Germinal center (tissue), 1 donor: ENCODE measurements at places on chromosomes 12 and 14.

DNA sequence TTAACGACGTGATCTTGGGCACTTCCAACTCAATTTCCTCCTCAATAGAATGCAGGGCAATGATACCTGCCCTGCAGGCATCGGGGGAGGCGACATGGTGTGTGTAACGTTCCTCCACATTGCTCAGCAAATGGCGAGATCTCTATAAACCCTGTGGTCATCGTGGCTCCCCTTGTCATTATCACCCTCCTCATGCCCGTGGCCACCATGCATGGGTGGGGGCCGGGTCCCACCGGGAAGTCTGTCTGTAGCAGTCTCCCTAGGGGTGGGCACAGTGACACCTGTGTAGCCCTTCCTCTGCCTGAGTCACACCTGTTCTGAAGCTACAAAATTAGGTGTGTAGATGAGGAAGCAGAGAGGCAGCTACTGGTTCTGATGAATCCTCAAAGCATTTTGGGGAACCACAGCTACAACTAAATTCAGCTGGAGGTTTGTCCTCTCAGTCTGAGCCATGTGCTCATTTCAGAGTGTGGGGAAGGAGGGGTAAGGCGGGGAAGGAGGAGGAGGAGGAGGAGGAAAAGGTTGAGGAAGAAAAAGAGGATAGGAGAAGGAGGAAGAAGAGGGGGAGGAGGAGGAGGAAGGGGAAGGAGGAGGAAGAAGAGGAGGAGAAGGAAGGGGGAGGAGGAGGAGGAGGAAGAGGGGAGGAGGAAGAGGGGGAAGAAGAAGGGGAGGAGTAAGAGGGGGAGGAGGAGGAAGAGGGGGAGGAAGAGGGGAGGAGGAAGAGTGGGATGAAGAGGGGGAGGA, 11.0 kb upstream of the CACNA2D4 start:
- DNase-seq, result no peak

- DNase-seq, result no peak
Measured at GRCh38 chr12:65930114-65930828, 106.0 kb downstream of the HMGA2 start.

GRCh38 chr14:22560662-22561365, 28.2 kb downstream of the DAD1 start:
- DNase-seq, result no peak

DNA sequence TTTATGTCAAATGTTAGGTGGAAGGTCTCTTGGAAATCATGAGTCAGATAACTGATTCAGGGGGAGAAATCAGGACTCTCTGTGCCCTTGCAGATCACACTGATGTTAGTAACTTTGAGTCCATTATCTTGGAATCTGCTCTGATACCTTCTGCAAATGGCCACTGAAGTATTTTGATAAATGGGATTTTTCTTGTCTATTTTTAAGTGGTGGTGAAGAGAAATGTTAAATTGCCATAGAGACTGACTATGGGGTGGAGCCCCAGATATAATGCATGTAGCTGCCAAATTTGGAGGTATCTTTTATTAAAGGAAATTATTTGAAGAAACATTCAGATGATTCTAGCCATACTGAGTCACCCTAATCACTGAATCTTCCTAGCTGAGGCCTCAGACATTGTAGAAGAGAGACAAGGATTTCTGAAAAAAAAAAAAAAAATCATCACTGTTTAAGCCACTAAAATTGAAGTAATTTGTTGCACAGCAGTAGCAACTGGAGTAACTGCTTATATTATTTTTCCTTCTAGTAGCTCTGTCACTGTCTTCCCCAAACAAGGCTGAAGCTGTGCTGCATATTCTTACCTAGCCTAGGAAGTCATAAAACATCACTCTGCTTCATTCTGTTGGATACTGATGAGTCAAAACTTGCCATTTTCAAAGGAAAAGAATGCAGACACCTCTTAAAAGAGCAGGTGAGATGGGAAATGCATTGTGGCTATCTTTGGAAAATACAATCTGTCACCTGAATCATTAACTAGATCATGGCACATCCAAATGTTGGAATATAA, 36.0 kb upstream of the CLEC14A start:
- no peak for DNase-seq

GRCh38 chr14:26896447-26896846, 298.6 kb upstream of the NOVA1 start:
- no peak for DNase-seq

- DNase-seq, result no peak
Measured at GRCh38 chr12:105974738-105975137, 164.0 kb downstream of the NUAK1 start.

DNA sequence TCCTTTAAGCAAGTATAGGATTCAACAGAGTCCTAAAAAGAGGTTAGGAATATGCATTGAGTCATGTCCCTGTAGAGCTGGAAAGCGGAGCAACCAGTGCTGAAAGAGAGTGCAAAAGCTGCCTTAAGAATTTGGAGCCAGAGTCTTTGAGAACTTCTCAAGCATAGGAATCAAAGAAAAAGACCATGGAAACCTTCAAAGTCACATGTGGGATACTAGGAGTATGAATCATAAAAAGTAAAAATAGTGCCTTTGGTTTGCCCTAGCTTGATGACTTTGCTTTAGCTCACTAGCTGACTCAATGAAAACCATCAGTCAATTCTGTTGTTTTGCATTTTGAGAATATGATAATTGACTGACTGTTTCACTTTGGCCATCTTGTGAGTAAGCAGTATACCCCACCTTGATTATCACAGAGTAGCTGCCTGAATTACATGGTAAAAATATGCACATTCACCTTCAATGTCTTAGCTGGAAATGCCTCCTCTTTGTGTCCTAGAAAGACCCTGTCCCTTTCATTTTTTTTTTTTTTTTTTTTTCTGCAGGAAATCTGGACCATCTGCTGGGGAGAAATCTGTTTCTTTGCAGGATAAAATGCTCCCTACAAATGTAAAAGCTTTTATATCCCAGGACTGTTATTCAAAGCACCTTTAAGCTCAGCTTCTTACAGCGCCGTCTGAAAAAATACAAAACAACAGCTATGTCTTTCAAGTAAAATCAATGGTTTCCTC, 248.6 kb upstream of the KRR1 start:
- DNase-seq, result no peak

- DNase-seq, result no peak
Measured at GRCh38 chr14:25046301-25046943, 3.5 kb downstream of the STXBP6 start.

DNA sequence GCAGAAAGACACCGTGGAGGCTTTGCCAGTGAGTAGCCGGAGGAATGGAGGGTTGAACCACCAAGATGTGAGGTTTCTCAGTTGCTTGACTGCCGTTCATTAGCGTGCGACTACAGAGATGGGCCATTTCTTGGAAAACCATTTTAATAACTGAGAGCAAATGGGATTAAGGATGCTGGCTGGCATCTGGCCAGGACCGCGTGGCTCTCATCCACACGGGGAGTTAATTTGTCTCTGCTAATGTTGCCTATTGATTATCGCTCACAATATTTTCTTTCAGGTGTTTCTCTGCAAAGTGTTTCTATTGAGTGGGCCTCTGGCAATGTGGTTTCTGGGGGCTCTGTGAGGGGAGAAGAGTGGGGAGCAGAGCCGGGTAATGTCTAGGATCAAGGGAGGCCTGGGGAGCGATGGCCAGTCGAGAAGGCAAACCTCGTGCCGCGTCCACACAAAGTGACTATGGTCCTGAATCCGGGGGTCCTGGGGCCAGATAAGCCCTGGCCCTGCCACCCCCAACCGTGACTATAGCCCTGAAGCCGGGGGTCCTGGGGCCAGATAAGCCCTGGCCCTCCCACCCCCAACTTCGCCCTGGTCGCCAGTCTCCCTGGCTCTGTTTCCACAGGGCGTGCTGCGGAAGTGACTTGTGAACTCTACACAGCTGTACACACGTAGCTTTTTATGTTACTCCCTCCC, 110.6 kb downstream of the PRMT8 start:
- no peak for DNase-seq

- DNase-seq, result no peak
Measured at GRCh38 chr12:20003252-20003651, 365.1 kb upstream of the PDE3A start.

GRCh38 chr14:51981218-51981854, 8.0 kb upstream of the RTRAF start:
- no peak for DNase-seq

- no peak for DNase-seq
Measured at GRCh38 chr14:24712909-24713308, 78.9 kb upstream of the GZMB start.

DNA sequence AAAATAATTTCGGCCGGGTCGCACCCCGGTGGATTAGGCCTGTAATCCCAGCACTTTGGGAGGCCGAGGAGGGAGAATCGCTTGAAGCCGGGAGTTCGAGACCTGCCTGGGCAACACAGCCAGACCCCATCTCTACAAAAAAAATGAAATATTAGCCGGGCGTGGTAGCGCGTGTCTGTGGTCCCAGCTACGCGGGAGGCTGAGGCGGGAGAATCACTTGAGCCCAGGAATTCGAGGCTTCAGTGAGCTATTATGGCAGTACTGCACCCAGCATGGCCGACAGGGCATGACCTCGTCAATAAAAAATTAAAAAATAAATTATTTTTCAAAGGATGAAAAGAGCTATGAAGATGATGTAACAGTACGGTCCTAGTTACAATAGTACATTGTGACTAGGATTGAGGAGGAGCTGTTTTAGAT, 523 bp downstream of the GTF2H3 start:
- no peak for DNase-seq

DNA sequence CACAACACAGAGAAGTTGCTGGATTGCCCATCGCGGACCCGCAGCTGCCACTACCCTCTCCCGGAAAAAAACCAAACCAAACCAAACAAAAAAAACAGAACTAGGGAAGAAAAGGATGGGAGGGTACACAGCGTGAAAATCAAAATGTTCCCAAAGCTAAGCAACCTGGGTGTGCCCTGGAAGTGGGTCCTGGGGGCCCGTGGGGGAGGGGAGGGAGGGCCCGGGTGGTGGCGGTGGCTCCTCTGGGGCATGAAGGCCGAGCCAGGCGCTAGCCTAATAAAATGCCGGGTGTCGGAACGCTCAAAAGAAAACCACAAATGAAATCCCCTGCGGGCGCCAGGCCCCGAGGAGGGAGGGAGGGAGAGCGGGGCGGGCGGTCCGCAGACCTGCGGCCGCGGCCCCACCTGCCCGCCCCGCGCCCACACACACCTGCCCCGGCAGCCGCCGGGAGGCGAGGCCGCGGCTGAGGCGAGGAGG, 787 bp downstream of the HECTD4 start:
- peak; percentile 59 for DNase-seq

DNA sequence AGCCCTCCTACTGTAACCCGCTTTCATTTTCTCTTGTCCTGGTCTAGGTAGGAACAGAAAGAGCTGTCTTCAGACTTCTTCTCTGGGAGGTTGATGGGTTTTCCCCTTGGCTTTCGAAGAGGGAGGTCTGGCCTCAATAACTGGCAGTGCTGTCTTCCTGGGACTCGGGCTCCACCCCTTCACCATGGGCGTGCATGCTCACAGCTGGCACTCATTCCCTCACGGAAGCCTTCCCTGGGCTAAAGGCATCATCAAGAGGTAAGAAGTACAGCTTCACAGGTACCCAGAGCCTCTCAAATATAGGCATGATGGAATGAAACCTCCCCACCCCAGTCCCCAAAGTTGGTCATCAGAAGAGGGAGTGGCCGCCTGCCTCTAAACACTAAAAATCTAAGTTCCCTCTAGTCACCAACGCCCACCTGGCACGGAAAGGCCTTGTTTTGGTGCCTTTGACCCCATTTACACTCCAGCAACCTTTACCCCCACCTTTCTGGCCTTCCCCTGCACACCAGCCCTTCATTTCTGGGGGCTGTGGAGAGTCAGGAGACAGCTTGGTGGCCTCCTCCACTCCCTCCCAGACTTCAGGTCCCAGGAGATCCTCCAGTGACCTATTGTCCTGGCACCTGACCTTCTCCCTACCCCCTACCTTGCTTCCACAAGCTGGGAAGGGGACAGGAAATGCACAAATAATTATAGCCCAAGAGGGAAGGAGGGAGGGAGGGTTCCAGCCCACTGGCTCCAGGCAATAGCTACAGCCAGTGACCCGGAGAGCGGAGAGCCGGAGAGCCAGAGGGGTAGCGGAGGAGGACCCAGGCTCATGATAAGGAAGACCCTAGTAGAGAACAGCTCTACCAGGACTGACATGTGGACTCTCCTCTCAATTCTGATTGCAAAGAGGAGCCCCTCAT, 2.8 kb downstream of the RAPGEF3 start:
- DNase-seq, result no peak

DNA sequence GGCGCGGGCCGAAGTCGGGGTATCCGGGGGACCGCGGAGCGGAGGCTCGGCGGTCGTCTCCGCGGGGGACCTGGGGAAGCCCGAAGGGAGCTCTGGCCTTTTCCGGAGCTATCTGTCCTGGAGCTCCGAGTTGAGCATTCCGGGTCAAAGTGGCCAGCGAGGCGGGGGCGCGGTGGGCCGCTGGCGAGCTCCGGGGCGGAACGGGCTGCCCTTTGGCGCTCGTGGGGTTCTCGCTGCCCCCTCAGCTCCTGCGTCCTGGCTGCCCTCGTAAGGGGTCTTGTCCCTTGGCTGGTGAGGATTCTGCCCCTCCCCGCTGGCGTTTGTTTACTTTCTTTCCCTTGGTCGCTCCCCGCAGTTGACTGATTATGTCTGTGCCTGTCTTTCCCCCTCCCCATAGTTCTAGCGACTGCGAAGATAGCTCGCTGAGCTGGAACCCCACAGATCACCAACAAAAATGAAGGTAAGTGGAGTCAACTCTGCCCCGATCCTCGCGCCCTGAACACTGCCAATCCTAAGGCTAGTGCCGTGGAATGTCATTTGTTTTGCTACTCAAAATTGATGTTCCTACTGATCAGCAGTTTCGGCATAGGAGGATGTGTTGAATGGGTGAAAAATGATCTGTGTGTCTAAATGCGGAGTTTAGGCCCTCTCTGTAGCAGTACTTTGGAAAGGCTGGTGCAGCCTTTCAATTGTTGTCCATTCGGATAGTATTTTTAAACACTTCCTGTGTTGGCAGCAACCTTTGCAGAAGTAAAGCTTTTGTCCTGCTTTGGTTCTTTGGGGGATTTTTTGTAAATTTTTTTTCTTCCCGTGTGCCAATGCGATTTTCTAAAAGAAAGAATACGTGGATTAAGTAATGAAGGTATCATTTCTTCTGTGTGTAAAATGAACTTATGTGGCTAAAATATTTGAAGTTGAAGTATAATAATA, 1.3 kb downstream of the ARID4A start:
- DNase-seq, result peak; percentile 5

GRCh38 chr12:92566448-92567019, 136.3 kb upstream of the PLEKHG7 start:
- DNase-seq, result no peak

- no peak for DNase-seq
Measured at GRCh38 chr12:54394281-54394719, 9.8 kb upstream of the ZNF385A start.
